ENCODE measurements at places on chromosomes 7 and 10.

DNA sequence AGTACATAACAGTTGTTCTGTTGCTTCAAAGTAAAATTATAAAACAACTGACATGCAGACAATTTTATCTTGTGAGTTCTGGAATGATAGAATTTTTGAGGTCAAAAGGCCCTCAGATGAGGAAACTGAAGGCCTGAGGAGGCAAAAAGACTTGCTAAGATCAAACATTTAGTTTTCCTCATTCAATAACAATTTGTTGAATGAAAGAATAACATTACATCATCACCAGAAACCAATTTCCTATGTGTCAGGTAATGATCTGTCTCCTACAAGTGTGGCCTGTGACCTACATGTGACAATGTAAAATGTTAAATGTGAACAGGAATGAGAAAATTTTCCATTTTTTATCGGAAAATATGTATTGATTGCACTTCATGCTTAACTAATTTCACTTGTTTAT lies 16.6 kb upstream of the ASB4 start:
- no peak for DNase-seq

GRCh38 chr7:26964156-26964808 lies 99.9 kb upstream of the SKAP2 start:
- no peak for DNase-seq

- DNase-seq: no peak
Measured at GRCh38 chr7:101535351-101535751, 93.7 kb downstream of the MYL10 start.

DNA sequence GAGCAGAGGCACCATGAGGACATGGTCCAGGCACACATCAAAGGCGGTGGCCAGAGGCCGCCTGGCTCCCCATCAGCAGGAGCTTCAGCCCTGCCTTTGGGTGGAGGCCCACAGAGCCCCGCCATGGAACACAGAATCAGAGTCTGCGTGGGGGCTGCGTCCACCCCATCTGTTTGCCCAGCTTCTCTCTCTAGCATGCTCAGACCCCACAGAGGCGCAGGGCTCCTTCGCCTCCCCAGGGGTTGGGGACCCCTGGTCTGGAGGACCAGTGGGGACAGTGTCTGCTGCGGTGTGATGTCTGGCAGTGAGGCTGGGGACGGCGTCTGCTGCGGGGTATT lies 321.9 kb downstream of the PTPRN2 start:
- DNase-seq: no peak

- DNase-seq: no peak
Measured at GRCh38 chr10:132535065-132535651, 2.4 kb upstream of the INPP5A start.

- DNase-seq: no peak
Measured at GRCh38 chr10:71331736-71332135, 12.7 kb downstream of the SLC29A3 start.
